ENCODE measurements at places on chromosomes 4 and X.

DNA sequence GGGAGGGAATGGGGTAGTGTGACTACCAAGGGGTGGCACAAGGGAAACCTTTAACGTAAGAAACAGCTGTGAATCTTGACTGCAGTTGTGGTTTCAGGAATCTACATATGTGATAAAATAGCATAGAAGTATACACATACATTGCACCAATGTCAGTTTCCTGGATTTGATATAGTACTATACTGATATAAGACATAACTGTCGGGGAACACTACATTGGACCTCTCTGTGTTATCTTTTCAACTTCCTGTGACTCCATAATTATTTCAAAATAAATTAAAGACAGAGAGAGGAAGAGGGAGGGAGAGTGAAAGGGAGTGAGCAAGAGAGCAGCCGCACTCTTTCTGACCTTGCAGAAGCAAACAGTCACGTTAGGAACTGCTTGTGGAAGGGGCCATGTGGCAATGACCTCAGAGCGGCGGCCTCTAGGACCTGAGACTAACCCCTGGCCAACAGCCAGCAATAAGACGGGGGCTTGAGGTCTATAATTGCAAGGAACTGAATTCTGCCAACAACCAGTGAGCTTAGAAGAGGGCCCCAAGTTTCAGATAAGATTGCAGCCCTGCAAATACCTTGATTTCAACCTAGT, 47.4 kb downstream of the NALF2 start:
- H3K4me1 ChIP-seq = no peaks in the 10 kb centered on the region
- H3K27me3 ChIP-seq = no peaks in the 10 kb centered on the region
- H3K36me3 ChIP-seq = no peaks in the 10 kb centered on the region
- no peak overlapping the region for H3K27ac ChIP-seq
- no peak for DNase-seq
- H3K4me3 ChIP-seq = no peak overlapping the region

GRCh38 chr4:152369902-152370295, 166.0 kb downstream of the FBXW7 start:
- no peaks in the 10 kb centered on the region for H3K27me3 ChIP-seq
- no peak overlapping the region for H3K4me3 ChIP-seq
- H3K4me1 ChIP-seq = no peaks in the 10 kb centered on the region
- no peak for DNase-seq

GRCh38 chrX:13092455-13092941, 48.1 kb upstream of the FAM9C start:
- no peak overlapping the region for H3K4me3 ChIP-seq
- peaks cover 3% of the 10 kb centered on the region for H3K4me1 ChIP-seq
- no peaks in the 10 kb centered on the region for H3K36me3 ChIP-seq
- DNase-seq = no peak
- H3K27ac ChIP-seq = no peak overlapping the region
- H3K27me3 ChIP-seq = no peaks in the 10 kb centered on the region

DNA sequence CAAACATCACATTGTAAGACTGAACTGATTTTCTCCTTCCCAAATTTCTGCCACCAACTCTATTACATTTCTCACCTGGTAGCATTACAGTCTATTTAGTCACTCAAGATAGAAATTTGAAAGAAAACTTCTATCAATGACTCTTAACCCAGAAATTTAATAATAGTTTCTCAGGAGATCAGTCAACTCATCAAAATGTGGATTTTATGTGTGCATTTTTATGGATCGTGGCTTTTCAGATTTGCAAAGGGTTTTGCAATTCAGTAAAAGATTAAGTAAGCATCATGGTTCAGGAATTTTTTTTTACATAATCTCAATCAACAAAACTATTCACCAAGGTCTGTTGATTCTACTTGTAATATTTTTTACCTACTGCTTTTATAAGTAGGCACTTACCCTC, 111.1 kb downstream of the CFAP299 start:
- H3K27ac ChIP-seq = no peak overlapping the region
- no peaks in the 10 kb centered on the region for H3K4me1 ChIP-seq
- H3K27me3 ChIP-seq = no peaks in the 10 kb centered on the region
- no peak overlapping the region for H3K4me3 ChIP-seq
- DNase-seq = peak; percentile 11
- no peaks in the 10 kb centered on the region for H3K36me3 ChIP-seq

DNA sequence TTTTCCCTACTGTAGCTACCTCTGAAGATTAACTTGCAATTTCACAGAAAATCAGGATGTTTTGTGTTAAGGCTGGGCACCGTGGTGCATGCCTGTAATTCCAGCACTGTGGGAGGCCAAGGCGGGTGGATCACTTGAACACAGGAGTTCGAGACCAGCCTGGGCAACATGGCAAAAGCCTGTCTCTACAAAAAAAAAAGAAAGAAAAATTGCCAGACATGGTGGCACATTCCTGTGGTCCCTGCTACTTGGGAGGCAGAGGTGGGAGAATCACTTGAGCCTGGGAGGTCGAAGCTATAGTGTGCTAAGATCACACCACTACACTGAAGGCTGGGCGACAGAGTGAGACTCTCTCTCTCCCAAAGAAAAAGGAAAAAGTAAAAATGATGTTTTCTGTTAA, 27.4 kb downstream of the APELA start:
- no peak for DNase-seq
- no peak overlapping the region for H3K27ac ChIP-seq
- no peaks in the 10 kb centered on the region for H3K36me3 ChIP-seq
- no peaks in the 10 kb centered on the region for H3K27me3 ChIP-seq
- H3K4me1 ChIP-seq = no peaks in the 10 kb centered on the region

- no peaks in the 10 kb centered on the region for H3K27me3 ChIP-seq
- DNase-seq = no peak
- H3K4me1 ChIP-seq = no peaks in the 10 kb centered on the region
- H3K36me3 ChIP-seq = no peaks in the 10 kb centered on the region
- H3K27ac ChIP-seq = no peak overlapping the region
Measured at GRCh38 chrX:135923353-135923752, 29.8 kb downstream of the SAGE1 start.

DNA sequence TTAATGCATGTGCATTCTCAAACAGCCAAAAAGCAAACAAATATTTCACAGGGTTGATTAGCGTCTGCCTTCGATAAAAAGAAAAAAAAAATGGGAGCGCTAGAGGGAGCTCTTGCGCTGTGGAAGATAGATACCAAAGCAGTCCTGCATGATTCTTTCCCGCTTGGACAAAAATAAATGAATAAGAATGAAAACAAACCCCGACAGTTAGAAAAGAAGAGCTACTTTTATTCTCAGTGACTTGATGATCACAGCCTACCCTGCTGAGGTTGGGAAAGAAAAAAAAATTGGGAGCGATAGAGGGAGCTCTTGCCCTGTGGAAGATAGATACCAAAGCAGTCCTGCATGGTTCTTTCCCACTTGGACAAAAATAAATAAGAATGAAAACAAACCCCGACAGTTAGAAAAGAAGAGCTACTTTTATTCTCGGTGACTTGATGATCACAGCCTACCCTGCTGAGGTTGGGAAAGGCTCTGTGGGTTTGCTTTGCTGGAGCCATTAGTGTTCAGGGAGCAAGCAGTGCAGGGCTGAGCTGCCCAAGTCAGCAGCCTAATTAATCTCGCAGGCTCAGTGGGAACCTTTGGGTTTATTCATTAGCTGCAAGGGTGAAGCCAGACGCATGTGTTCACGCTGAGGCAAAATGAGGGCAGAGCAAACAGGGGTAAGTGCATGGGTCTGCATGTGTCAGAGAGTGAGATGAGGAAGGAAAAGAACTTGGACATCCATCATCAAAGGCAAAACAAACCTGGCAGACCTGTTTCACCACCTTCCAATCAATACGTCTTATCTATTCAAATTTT, 249.3 kb upstream of the PRKX start:
- no peaks in the 10 kb centered on the region for H3K27me3 ChIP-seq
- H3K27ac ChIP-seq = no peak overlapping the region
- no peaks in the 10 kb centered on the region for H3K36me3 ChIP-seq
- no peak for DNase-seq

DNA sequence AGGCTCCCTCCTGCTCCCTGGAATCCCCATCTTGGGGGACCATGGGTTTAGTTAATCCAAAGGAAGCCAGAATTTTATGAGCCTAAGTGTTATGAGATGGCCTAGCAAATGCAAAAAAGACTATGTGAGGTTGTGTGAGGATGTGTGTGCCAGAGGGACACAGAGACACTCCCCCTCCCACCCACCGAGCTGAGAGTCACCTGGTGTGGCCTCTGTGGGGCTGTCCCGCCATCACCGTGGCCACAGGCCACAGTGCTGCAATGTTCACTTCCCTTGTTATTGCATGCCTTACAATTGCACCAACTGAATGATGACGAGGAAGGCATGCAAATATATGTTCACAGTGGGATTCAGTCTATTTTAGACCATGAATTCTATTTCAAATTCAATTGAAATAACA, 601 bp upstream of the FGFBP2 start:
- no peak overlapping the region for H3K27ac ChIP-seq
- H3K27me3 ChIP-seq = peaks cover 4% of the 10 kb centered on the region
- no peak overlapping the region for H3K4me3 ChIP-seq
- H3K36me3 ChIP-seq = no peaks in the 10 kb centered on the region
- H3K4me1 ChIP-seq = no peaks in the 10 kb centered on the region
- DNase-seq = no peak

DNA sequence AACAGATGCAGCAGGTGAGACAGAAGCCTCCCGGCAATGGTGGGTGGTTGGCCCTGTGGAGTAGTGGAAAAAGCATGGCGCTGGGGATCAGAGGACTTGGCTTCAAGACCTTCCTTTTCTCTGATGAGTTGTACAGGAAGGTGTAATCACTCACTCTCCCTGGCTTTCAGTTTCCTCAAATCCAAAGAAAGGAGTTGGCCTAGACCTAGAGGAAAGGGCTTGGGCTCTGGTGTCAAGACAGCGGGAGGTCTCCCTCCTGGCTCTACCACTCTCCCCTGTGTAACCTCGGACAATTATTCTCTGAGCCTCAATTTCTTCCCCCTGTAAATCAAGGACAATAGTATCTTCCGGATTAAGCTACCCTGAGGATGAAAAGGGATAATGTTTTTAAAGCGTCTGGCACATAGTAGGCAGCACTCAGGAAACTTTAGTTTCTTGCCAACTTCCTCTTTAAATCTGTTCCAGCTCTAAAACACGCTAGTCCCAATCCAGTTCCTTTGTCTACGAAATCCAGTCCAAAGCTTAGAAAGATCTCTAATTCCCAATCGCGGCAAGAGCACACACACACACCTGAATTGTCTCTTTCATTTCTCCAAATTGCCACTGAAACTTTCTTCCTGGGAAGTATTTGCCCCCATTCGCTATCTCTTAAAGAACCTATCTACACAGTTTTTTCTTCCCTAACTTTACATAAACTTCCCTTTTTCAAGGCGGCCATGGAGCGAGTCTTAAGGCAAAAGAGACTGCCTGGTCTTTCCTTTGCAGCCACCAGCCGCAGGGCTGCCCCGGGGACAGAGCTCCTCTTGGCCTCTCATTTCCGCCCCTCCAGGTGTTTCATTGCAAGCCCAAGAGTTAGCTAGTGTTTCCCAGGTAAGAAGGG, 29.9 kb upstream of the GPC4 start:
- H3K36me3 ChIP-seq = no peaks in the 10 kb centered on the region
- DNase-seq = peak; percentile 28
- no peaks in the 10 kb centered on the region for H3K4me1 ChIP-seq

DNA sequence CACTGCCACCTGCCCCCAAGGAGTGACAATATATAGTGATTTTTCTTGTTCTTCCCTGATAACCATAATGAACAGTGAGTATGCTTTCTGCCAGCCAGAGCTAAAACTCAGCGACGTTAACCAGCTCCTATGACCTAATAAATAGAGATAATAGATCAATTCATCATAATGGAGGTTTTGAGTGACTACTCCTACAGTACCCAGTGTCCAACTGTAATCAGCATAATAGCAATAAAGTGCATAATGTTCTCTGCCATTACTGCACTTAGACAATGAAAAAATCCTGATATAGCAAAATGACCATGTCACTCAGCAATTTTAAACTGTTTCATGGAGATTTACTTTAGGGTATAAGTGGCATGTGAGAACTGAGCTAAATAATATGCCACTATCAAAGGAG, 20.7 kb upstream of the TXLNG start:
- H3K4me3 ChIP-seq = no peak overlapping the region
- DNase-seq = no peak
- H3K36me3 ChIP-seq = peaks cover under 1% of the 10 kb centered on the region
- no peak overlapping the region for H3K27ac ChIP-seq
- no peaks in the 10 kb centered on the region for H3K4me1 ChIP-seq

GRCh38 chrX:154413142-154413541, 1.8 kb downstream of the TAFAZZIN start:
- H3K4me1 ChIP-seq = peaks cover 17% of the 10 kb centered on the region
- no peak for DNase-seq
- no peak overlapping the region for H3K27ac ChIP-seq
- H3K4me3 ChIP-seq = no peak overlapping the region
- no peaks in the 10 kb centered on the region for H3K36me3 ChIP-seq

DNA sequence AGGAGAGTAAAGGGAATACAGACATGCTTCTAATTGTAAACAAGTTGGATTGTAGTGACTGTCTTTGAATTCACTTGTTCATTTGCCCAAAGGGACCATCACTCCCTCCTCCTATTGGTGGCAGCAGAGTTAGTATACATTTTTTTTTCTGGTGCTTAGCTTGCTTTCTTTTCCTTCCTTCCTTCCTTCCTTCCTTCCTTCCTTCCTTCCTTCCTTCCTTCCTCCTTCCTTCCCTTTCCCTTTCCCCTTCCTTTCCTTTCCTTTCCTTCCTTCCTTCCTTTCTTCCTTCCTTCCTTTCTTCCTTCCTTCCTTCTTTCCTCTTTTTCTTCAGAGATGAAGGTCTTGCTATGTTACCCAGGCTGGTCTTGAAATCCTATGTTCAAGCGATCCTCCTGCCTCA, 94.8 kb upstream of the ATP6AP2 start:
- no peaks in the 10 kb centered on the region for H3K4me1 ChIP-seq
- no peak for DNase-seq
- no peaks in the 10 kb centered on the region for H3K27me3 ChIP-seq
- H3K4me3 ChIP-seq = no peak overlapping the region
- H3K36me3 ChIP-seq = no peaks in the 10 kb centered on the region

- H3K4me1 ChIP-seq = no peaks in the 10 kb centered on the region
- peaks cover 14% of the 10 kb centered on the region for H3K27me3 ChIP-seq
- H3K4me3 ChIP-seq = no peak overlapping the region
- H3K27ac ChIP-seq = no peak overlapping the region
Measured at GRCh38 chr4:1505511-1506460, 99.5 kb upstream of the NKX1-1 start.

DNA sequence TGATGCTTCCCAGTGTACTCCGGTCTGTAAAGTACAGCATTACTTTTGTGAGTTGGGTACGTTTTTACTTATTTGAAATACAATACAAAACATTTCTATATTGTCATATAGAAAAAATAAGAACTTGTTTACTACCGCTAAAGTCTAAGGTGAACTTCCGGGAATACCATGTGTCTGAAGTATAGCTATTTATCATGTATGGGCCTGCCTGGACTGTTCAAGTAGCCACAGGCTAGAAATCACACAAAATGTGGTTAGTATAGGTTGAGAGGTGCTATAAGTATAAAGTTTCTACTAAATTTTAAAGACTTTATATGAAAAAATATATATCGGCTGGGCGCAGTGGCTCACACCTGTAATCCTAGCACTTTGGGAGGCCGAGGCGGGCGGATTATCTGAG, 152.3 kb downstream of the ARAP2 start:
- H3K4me3 ChIP-seq = no peak overlapping the region
- no peaks in the 10 kb centered on the region for H3K4me1 ChIP-seq
- DNase-seq = no peak
- H3K27ac ChIP-seq = no peak overlapping the region
- H3K27me3 ChIP-seq = no peaks in the 10 kb centered on the region

Data from astrocyte (in vitro differentiated cells and primary cell).